ENCODE measurements at places on chromosomes 5 and 9. TPM values are rescaled to one million over a fixed set of nuclear protein-coding genes. Genes with fewer than 3 reads are reported as not detected.
A peak's percentile ranks its signal among the peaks of the same experiment; 100 is the strongest.

- H3K27me3 ChIP-seq = no peaks in the 10 kb centered on the region
- H3K4me1 ChIP-seq = peaks cover 2% of the 10 kb centered on the region
- no peak for DNase-seq
- H3K36me3 ChIP-seq = peaks cover 25% of the 10 kb centered on the region
These were observed 75.8 kb downstream of the GOLPH3 start for GRCh38 chr5:32098291-32098690.

GRCh38 chr5:122424132-122424531 is 112.1 kb downstream of the SNCAIP start:
- H3K36me3 ChIP-seq = no peaks in the 10 kb centered on the region
- H3K4me3 ChIP-seq = no peak overlapping the region
- no peaks in the 10 kb centered on the region for H3K27me3 ChIP-seq
- no peaks in the 10 kb centered on the region for H3K4me1 ChIP-seq
- no peak for DNase-seq

DNA sequence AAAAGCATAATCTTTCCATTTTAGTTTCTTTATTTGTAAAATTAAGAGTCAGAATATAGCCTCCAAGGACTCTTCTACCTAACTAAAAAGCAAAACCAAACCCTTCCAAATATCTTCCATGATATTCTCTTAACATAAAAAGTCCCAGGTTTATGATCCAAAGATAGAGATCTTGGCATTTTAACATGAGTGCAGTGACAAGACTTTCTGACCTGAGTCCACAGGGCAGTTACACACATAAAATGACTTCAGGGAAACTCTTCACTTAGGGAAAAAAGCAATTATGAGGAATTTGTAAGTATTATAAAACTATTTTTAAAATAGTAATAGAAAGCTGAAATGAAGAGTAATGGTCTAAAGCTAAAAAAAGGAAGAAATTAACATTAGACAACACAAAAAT is 772.6 kb upstream of the DMAC1 start:
- H3K4me3 ChIP-seq = no peak overlapping the region
- no peaks in the 10 kb centered on the region for H3K27me3 ChIP-seq
- no peaks in the 10 kb centered on the region for H3K36me3 ChIP-seq
- no peaks in the 10 kb centered on the region for H3K4me1 ChIP-seq
- no peak for DNase-seq
- no peak overlapping the region for H3K27ac ChIP-seq

DNA sequence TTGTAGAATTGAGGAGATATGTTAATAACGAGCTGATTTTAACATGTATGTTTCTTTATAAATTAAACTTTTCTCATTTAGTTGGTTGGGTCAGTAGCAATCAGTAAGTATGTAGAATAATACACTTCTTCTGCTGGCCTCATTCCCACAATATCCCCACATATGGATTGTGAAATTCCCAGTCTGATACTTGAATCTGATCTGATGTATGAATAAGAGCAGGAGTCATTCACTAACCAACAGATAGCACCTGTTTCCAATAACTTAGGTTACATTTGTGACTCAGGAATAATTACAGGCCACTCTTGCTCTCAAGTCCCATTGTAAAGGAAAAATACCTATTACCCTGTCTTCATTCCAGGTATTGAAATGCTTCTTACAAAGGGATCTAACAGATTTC is 23.9 kb downstream of the SLC36A1 start:
- no peak overlapping the region for H3K27ac ChIP-seq
- H3K4me1 ChIP-seq = no peaks in the 10 kb centered on the region
- no peak for DNase-seq
- peaks cover 7% of the 10 kb centered on the region for H3K36me3 ChIP-seq
- H3K4me3 ChIP-seq = no peak overlapping the region

DNA sequence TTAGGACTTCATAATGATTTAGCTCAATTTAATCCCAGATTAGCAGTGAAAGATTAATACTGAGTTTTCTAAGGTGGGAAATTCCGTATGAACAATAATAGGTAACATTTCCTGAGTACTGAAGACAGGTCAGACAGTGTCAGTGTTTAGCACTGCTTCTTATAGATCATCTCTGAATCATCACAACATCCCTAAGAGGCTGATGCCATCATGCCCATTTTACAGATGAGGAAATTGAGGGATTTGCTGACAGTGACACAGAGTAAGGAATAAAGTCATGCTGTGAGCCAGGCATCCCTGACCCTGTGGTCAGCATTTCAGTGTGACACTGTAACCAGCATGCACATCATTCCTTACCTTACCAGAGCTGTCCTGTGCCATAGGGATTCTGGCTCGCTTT is 44.5 kb downstream of the DAPK1 start:
- H3K4me3 ChIP-seq = no peak overlapping the region
- H3K36me3 ChIP-seq = no peaks in the 10 kb centered on the region
- DNase-seq = no peak
- H3K4me1 ChIP-seq = no peaks in the 10 kb centered on the region
- no peak overlapping the region for H3K27ac ChIP-seq
- H3K27me3 ChIP-seq = no peaks in the 10 kb centered on the region

GRCh38 chr5:154779105-154779504 is 23.9 kb downstream of the LARP1 start:
- H3K27ac ChIP-seq = no peak overlapping the region
- no peaks in the 10 kb centered on the region for H3K27me3 ChIP-seq
- peaks cover 30% of the 10 kb centered on the region for H3K4me1 ChIP-seq
- no peak for DNase-seq
- peaks cover 11% of the 10 kb centered on the region for H3K36me3 ChIP-seq

DNA sequence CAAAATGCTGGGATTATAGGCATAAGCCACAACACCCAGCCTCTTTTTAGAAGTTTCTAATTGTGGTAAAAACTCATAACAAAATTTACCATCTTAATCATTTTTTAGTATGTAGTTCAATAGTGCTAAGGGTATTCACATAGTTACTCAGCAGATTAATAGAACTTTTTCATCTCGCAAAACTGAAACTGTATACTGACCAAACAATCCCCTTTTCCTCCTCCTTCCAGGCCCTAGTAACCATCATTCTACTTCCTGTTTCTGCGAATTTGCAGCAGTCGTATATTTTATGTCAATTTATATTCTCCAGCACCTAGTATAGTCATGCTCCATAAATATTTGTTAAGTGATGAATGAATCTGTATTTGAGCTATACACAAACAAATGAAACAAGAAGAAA is 86.3 kb upstream of the ERBIN start:
- H3K27ac ChIP-seq = no peak overlapping the region
- no peaks in the 10 kb centered on the region for H3K27me3 ChIP-seq
- no peak for DNase-seq
- no peak overlapping the region for H3K4me3 ChIP-seq

GRCh38 chr9:89611425-89611824 is 6.6 kb downstream of the GADD45G start:
- H3K36me3 ChIP-seq = peaks cover 12% of the 10 kb centered on the region
- peaks cover 29% of the 10 kb centered on the region for H3K4me1 ChIP-seq
- H3K4me3 ChIP-seq = no peak overlapping the region
- H3K27ac ChIP-seq = no peak overlapping the region

DNA sequence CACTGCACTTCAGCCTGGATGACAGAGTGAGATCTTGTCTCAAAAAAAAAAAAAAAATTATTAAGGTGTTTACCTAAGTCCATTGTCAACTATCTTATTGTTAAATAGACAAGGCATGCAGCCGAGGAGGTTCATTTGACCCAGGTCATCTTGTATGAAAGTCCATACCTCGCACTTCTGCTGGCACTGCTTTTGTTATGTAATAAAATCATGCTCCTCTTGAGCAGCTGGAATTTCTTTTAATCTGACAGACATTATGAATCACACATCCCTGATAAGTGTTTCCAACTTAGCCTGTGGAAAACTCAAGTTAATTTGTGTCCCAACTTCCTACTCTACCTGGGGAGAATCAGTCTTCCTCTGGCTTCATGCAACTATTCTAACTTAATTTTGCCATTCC is 315.6 kb upstream of the KLF4 start:
- H3K36me3 ChIP-seq = no peaks in the 10 kb centered on the region
- no peaks in the 10 kb centered on the region for H3K4me1 ChIP-seq
- no peaks in the 10 kb centered on the region for H3K27me3 ChIP-seq
- DNase-seq = no peak

DNA sequence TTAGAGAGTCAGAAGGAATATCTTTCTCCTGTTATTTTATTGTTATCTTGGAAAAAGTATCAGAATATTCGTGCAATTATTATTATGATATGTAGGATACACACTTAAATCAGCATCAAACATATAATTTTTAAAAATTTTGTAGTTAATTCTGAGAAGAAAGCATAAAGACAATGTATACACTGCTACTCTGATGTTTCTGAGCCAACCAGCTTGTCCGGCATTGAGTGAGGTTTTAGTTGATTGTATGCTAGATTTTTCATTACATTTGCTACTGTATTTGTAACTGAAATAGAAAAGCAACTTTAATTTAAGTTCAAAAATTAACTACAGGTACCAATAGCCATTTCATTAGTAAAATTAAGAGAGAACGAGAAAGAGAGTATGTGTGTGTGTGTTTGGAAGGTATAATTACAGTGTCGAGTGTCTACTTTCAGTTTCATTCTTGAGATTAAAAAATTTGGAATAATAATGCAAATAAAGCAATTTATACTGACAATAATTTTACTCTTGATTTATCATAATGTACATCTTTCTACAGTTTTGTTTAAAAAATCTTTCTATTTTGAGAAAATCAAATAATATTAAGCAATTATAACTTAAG is 160.4 kb upstream of the CDH12 start:
- no peaks in the 10 kb centered on the region for H3K36me3 ChIP-seq
- no peaks in the 10 kb centered on the region for H3K4me1 ChIP-seq
- DNase-seq = no peak
- peak overlapping the region; percentile 51 for H3K4me3 ChIP-seq
- H3K27me3 ChIP-seq = no peaks in the 10 kb centered on the region

- no peaks in the 10 kb centered on the region for H3K36me3 ChIP-seq
- no peak overlapping the region for H3K4me3 ChIP-seq
- no peak for DNase-seq
- H3K27ac ChIP-seq = no peak overlapping the region
These were observed 43.6 kb downstream of the CDO1 start for GRCh38 chr5:115772731-115773475.

GRCh38 chr9:97864396-97864795 is 11.4 kb downstream of the FOXE1 start:
- DNase-seq = no peak
- H3K27me3 ChIP-seq = peaks cover 50% of the 10 kb centered on the region
- H3K4me3 ChIP-seq = no peak overlapping the region
- no peaks in the 10 kb centered on the region for H3K36me3 ChIP-seq

DNA sequence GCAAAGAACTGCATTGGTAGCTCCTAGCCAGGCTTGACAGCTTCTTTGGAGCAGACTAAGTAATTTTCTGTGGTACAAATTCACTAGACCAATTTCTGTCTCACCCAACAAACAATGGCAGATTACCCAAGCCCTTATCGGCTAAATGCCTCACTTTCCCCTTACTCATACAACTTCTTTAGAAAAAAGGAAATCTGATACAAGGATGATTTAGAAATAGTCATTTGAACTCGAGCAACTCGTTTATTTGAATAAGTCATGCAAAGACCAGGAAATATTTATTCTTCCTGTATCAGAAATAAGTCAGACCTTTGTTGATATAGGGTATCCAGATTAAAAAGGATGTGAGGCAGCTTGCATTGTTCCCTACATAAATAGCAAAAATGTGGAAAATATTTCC is 170.4 kb upstream of the CDH6 start:
- no peak overlapping the region for H3K27ac ChIP-seq
- no peaks in the 10 kb centered on the region for H3K4me1 ChIP-seq
- H3K36me3 ChIP-seq = no peaks in the 10 kb centered on the region
- H3K27me3 ChIP-seq = no peaks in the 10 kb centered on the region

DNA sequence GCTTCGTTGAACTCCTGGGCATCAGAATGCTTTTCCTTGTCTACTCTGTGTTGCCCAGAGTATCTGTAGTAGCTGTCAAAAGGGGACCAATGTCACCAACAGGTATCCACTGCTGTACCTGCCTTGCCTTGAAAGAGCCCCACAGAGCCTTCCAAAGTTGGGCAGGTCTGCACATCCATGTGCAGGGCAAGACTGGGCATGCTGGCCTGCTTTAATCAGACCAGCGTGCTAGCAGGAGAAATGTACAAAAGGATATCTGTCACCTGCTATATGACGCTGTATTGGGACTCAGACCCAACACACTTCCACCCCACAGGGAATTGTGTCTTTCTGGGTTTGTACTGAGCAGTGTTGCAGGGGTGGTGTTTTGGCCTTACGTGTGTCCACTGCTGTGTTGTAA is 11.9 kb downstream of the DELE1 start:
- no peak overlapping the region for H3K4me3 ChIP-seq
- peaks cover 50% of the 10 kb centered on the region for H3K36me3 ChIP-seq
- no peak for DNase-seq
- no peak overlapping the region for H3K27ac ChIP-seq
- no peaks in the 10 kb centered on the region for H3K27me3 ChIP-seq

- H3K27ac ChIP-seq = peak overlapping the region; percentile 46
- H3K4me1 ChIP-seq = peaks cover 8% of the 10 kb centered on the region
- no peak for DNase-seq
- H3K27me3 ChIP-seq = peaks cover 5% of the 10 kb centered on the region
- peak overlapping the region; percentile 15 for H3K4me3 ChIP-seq
- no peaks in the 10 kb centered on the region for H3K36me3 ChIP-seq
These were observed 4.7 kb downstream of the AK8 start for GRCh38 chr9:132873403-132873802.

DNA sequence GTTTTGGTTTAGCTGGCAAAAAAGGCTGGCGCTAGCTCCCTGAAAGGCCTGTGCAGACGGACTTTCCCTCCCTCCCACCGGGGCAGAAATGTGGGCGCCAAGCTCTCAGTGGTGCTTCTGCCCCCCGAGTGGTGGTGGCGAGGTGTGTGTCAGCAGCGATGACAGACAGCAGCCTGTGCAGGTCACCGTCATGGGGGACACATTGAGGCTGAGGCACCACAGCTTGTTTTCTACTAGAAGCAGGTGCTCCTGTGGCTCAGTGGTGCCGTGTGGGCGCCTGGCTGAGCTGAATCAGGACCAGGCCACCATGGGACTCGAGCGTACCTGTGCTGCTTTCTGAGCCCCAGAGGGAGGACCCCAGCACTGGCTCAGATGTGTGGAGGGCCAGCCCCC is 6.2 kb downstream of the WNK2 start:
- H3K27me3 ChIP-seq = peaks cover 36% of the 10 kb centered on the region
- H3K27ac ChIP-seq = no peak overlapping the region
- no peak overlapping the region for H3K4me3 ChIP-seq
- DNase-seq = no peak

GRCh38 chr5:139946006-139946405 is 97.1 kb downstream of the NRG2 start:
- H3K4me3 ChIP-seq = no peak overlapping the region
- H3K4me1 ChIP-seq = no peaks in the 10 kb centered on the region
- no peak for DNase-seq
- peaks cover 37% of the 10 kb centered on the region for H3K27me3 ChIP-seq

The CDKN2B gene
- total RNA-seq = 0.33 TPM

The RPP25L gene
- 36.1 TPM for total RNA-seq

The IFNA21 gene
- not detected for total RNA-seq

The UBAP2 gene
- 51.8 TPM for total RNA-seq

The PRRX2 gene
- total RNA-seq = 3.4 TPM

The DDX4 gene
- total RNA-seq = 0.19 TPM

The TAF11L10 gene
- not detected for total RNA-seq

The RNF180 gene
- not detected for total RNA-seq
